ENCODE measurements at places on chromosomes 2 and 18.

DNA sequence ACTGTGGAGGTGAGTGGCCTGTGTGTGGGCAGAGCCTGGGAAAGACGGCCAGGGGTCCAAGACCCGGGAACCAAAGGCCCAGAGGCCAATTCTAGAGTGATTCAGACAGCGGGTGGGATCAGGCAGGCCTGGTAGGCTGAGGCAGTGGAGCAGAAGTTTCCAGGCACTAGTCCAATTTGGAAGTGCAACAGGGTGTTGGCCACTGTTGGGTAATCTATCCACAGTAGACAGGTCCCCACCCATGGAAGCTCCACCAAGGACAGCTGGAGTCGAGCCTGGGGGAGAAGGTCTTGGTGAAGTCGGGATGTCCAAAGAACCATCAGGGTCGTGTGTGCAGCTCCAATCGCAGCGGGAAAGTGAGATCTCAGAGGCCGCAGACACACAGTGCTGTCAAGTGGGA, 125.8 kb upstream of the COPS8 start:
- DNase-seq: no peak

DNA sequence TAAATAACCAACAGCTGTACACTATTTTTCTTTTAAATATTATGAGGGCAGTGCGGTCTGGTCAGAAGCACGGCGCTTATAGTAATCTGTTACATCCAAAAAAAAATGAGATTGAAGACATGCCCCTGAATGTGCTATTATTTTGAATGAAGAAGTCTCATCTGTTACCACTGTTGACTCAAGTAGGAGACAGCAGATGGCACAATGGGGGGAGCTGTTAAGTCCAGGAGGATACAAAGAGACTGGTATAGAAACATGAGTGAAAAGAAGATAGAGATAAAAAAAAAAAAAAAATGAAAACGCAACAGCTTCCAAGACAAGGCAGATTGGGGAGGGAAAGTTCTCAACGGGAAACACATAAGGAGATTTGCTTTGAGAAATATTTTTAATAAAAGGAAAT, 425.5 kb upstream of the PKDCC start:
- DNase-seq: no peak

DNA sequence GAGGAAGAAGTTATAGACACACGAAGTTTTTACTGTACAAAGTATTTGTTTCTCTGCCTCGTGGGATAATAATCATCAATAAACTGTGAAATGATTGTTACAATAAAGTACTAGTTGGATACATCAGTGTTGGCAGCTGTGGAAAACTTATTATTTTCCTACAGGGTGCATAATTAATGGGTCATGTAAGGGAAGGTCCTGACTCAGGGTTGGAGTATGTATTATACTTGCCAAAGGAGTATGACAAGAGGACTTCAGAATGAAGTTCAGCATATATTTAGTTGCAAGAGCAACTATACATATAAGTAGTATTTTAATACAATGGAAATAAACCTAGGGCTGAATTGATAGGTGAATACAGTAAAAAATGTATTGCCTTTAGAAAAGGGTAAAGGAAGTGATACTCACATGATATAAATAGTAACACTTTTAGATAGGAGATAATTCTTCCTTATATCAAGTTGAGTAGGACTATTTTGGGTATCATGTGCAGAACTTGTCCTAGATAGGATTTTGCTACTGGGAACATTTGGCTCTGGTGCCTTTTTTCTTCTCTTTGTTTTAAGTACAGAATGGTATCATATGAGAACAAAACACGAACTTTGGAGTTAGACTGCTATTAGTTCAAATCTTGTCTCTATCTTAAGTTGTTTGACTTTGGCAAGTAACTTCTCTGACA, 79.1 kb downstream of the PLCL1 start:
- DNase-seq: no peak

DNA sequence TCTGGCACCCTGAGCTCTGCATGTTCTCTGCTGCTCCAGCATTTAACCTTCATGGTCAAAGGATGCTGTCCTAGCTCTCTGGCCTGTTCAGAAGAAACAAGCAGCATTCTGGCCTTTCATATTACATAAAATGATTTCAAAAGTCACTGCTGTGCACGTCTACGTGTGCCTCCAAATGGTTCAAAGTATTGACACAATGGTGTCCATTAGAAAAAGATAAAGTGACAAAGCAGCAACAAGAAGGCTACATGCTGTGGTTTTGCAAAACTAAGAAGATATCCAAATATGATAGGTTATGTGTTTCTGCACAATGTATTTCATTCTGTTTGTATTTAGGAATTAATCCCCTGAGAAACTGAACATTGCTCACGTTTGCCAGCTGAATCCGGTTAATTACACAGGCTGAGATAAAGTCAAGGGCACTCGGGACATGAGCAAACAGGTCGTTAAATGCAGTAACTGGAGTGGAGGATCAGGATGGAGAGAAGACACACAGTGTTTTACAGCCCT, 258.5 kb downstream of the DOK6 start:
- DNase-seq: no peak

DNA sequence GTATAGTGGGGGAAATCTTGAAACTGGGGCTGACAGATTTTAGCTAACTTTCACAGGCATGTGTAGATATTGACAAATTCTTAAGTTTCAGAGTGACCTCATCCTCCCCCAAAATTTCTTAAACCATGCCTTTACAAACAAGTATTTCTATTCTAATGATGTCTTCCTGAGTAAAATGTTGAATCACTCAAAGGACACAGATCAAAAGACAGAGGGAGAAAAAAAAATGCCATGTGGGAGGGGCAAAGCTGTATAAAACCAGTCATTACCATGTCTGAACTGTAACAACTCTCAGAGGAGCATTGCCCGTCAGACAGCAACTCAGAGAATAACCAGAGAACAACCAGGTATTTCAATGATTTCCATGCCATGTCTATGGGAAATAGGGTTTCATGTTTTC, at the start of gene SERPINB2:
Gene SERPINB2 (plus strand): TSS at position 282 of the 400 bp plus-strand sequence. CDS start 3,740 bp downstream, outside the sequence.
- DNase-seq: no peak

- DNase-seq: no peak
These were observed 173.2 kb upstream of the ZNF804A start for GRCh38 chr2:184425083-184425482.

DNA sequence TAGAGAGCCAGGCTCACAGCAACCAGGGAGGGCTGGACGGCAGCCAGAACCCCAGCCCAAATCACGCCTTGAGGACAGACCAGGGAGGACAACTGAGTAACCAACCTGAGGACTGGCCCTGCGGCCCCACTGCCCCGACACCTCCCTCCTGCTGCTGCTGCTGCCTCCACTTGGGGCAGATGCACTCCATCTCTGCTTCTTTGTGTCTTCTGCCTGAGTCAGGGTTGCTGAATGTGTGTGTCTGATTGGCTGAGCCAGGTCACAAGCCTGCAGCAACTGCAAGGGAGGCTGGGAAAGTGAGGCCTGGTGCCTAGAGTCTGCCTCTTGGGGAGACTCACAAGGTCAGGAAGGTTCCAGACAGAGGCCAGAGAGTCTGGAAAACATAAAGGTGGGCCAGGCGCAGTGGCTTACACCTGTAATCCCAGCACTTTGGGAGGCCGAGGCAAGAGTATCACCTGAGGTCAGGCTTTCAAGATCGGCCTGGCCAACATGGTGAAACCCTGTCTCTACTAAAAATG, 83.4 kb downstream of the ZFP36L2 start:
- no peak for DNase-seq

GRCh38 chr2:230330725-230331124, 3.7 kb downstream of the SP140L start:
- DNase-seq: no peak

GRCh38 chr2:98899041-98899702, 36.9 kb downstream of the CRACDL start:
- DNase-seq: no peak

DNA sequence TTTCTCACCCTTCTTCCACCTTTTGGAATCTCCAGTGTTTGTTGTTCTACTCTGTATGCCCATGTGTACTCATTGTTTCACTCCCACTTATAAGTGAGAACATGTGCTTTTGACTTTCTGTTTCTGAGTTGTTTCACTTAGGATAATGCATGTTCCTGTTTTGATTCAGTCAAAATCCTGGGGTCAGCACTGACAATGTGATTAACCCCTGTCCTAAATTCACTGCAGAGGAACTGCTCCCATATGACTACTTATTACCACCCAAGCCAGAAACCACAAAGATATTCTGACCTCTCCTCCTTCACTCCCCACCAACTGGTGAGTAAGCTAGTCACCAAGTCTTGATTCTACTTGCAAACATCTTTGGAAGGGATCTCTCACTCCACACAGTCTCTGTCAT, 251.4 kb upstream of the TCF4 start:
- no peak for DNase-seq

- no peak for DNase-seq
These were observed 833 bp downstream of the AFG3L2 start for GRCh38 chr18:12376034-12376753.

DNA sequence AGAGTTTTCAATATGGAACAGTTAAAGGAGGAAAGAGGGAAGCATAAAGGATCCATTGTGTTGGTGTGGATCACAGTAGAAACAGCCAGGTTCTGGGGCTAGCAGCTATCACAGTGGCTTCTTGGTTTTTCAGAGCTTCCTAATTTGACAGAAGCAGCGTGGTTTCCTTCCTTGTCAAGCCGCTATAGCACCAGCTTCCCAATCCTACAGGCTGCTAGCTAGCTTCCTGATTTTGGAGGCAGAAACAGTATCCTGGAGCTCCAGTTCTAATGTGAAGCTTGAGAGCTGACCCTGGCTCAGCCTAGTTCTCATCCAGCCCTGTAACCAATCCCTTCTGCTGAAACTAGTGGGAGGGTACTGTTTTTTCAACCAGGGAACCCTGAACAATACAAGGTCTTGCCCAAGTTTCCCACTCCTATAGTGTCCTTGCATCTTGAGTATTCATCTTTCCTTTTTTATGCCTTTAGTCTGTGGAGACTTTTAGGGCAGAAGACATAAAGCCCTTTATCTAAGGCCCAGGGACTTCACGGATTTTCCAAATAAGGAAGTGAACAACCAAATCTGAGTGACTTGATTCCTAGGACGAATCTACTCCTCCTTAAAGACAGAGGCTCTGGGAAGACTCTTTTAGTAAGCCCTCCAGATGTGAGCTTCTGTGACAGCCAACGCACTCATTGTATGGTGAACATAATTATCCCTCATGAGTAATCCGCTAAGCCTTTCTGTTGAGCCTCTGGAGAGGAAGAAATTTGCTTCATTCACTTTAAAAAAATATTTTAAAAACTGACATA, 33.8 kb downstream of the CCDC93 start:
- no peak for DNase-seq
